ENCODE measurements at places on chromosomes 16 and 17.
A peak's percentile ranks its signal among the peaks of the same experiment; 100 is the strongest.

DNA sequence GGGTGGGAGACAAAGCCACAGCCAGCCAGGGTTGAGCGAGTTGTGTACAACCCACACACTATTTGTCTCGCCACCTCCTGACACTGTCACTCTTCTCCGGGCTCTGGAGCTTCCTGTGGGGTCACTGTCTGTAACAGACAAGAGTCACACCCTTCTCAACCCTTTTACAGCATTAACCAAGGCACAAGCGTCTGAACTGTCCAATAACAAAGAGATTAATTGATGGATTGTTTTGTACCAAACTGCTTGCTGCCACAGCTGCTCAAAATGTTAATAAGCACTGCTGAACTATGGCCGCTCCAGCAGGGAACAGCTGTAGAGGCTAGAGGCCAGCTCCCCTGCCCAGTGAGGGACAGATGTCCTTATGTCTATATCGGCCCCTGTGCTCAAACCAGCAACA, 25.2 kb upstream of the HYDIN start:
- DNase-seq, result no peak

DNA sequence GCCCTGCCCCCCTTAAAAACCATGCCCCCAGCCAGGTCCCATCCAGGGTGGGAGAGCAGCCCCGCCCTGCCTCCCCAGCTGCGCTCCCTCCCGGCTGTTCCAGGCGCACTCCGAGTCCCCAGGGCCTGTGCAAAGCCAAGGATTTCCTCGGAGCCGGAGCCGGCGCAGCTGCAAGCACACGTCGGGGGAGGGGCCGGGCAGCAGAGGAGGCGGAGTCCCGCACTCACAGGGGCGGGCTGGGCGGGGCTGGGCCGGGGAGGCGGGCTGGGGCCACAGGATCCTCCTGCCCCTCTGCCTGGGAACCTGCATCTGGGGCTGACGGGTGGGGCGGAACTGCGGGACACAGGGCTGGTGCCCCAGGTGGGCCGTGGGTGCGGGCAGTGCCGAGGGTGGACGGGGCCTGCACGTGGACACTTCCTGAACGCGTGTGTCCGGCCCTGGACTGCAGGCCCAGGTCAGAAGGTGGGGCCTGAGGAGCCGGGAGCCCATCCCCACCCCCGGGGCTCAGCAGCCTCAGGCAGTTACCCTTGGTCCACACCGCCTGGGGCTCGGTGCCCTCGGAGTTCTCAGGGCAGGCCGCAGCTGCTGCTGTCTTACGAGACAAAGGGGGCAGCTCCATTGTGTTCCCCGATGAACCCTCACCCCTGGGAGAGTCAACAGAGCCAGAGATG, 24.0 kb upstream of the SSTR5 start:
- peak; percentile 33 for DNase-seq

DNA sequence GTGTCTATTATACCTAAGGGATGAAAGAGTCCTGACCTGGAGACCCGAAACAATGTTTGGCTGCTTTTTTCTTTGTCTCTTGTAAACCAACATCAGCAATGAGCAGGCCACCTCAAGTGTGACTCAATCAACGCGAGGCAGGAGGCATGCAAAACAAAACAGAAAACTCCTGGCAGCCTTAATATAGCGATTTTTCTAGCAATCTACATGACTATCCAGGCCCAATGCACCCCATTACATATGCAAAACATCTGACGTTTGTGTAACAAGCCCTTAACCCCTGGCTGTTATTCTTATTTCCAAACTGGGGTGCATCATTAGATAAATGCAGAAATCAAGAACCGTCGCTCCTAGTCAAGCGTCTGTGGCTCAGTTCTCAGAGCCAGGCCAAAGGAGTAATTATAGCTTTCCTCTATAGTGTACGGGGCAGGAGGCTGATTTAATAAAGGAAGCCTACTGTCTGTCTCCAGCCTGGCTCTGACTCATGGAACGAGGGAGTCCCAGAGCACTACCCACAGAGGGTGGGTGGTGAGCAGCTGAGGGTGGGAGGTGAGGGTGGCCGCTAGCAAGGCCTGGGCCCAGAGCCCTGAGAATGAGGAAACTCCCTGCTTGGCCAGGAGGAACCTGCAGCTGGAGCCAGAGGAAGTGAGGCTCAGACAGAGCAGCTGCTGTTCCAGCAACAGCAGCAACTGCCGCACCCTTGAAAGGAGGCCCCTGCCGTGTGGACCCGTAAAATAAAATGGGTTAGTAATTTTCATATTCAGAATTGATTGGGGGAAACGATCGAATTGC, 43.9 kb downstream of the CHD9 start:
- peak; percentile 68 for DNase-seq

- no peak for DNase-seq
Observed at GRCh38 chr17:80944326-80944725, 47.3 kb upstream of the CHMP6 start.

DNA sequence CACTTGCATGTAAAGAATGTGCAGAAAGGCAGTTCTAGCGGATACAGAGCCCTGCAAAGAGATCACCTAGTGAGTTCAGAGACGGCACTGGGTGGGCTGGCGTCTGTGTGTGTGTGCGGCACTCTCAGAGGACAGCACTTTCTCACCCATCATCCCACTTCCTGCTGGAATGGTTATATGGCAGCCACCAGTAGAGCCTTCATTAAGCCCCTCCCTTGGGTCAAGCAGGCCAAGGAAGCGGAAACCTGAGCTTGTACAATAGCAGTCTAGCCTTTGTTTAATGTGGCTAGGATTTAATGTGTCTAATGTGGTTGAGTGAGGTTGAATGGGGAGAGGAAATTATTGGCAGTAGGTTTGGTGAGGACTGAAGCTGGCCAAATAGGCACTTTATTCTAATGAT, 88.3 kb upstream of the ELAC2 start:
- DNase-seq, result no peak
